Left lung (tissue), 14 donors: ENCODE measurements at places on chromosomes 13 and 19. TPM values are rescaled to one million over a fixed set of nuclear protein-coding genes. Genes with fewer than 3 reads are reported as not detected.
A peak's percentile ranks its signal among the peaks of the same experiment; 100 is the strongest.

DNA sequence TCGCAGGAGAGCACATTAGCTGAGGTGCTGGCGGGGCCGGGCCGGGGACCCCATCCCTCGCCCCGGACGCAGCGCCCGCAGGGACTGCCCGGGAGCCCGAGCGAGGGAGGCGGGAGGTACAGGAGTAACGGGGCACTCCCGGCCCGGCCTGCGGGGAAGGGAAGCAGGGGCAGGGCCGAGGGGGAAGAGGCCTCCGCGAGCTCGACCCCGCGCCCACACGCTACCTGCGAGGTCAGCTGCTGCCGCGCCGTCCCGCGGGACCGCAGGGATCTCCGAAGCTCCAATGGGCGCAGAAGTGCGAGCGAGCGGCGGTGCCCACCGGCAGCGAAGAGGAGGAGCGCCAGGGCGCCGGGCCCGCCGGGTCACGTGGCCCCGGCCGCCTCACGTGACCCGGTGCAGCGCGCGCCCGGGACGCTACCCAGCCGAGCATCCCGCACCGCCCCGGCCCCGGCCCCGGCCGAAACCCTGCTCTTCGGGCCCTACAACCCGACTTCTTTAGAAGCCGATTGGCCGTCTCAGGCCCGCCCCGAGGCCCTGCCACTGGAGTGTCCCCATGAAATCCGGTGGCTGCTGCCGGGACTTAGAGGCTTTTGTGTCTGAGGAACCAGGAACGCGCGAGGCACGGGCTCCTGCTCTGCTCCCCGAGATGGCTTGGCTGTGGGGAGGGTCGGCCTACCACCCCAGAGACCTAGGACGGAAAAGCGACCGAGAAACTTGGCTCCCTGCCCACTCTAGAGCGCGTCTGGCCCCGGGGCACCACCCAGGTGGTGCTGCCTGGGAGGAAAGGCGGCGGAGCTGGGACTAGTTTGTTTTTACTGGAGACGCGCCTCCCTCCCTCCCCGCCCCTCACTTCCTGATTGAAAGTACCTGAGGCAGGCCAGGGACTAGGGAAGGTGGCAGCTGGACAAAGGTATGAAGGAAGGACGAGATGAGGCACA is at the start of gene RCBTB1:
Gene RCBTB1, minus strand, starts transcription at position 339 of the 938 bp plus-strand sequence. CDS start 18,279 bp downstream, outside the sequence.
- peak; percentile 66 for DNase-seq

The FPR2 gene
- 0.14 TPM for polyA plus RNA-seq

The C5AR2 gene
- polyA plus RNA-seq: 0.48 TPM

GRCh38 chr13:38624822-38625221 is 62.1 kb upstream of the FREM2 start:
- no peak for DNase-seq

GRCh38 chr13:98803921-98804320 is 51.4 kb upstream of the SLC15A1 start:
- DNase-seq: no peak

- no peak for DNase-seq
Measured at GRCh38 chr13:110015253-110015652, 228.9 kb upstream of the IRS2 start.

DNA sequence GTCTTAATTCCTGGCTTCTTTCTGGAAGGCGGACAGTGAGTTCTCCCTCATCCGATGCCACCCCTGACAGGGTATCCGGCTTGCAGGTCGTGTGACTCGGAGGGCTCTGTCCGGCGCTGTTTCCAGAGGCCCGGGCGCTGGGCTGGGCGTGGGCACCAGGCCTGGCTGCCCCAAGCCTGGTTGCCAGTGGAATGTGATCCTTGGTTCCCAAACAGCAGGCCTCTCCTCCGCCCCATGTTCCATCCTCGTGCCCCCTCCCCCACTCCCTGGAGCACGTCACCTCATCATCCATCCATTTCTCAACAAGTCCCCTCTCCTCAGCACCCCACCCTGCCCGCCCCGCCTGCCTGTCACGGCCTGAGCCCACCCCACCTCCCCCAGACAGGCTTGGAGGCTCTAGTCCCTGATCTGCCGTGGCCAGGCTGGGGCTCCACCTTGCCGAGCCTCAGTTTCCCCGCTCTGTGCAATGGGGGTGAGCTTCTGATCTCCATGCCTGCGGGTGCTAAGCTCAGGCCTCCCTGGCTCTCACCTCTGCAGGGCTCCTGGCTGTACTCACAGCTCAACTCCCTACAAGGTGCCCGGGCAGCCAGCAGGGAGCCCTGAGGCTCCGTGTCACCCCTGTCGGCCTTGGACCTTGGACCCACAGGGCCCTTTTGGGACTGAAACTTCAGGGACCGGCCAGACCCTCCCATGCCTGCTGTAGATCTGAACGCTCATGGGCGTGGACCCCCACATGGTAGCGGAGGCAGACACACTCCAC is 2.3 kb downstream of the TBXA2R start:
- DNase-seq: no peak

DNA sequence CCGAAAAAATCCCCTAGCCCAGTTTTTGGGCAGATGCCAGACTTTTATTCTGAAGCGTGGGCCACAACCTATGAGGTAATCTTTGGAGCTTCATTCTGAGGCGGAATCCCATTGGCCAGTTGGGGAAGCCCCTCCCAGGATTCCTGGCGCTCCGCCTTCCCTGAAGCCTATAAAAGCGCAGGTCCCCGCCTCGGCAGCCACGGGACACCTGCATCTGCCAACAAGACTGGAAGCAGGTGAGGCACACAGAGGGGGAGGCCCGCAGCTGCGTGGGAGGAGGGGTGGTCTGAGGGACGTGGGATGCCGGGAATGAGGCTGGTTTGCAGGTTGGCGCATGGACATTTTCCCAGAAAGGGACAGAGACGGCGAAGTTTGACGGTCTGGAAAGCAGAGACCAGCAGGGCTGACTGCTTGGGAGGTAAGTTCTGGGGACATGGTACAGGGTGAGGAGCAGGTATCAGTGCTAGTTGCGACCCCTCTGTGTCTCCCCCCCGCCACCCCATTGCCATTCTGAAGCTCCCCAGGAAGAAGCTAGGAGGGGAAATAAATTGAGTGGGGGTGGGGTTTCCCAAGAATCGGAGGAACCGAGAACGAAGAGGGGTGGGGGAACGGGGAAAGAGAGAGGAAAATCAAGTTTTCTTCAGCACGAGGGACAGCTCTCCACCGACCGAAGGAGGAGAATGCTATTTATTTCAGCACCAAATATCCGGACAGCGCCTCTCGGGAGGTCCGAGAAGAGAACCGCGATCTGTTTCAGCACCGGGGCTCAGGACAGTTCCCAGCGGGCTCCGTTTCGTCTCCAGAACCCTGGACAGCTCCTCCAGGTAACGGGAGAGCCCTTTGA is 22.4 kb upstream of the FEM1A start:
- DNase-seq: no peak

DNA sequence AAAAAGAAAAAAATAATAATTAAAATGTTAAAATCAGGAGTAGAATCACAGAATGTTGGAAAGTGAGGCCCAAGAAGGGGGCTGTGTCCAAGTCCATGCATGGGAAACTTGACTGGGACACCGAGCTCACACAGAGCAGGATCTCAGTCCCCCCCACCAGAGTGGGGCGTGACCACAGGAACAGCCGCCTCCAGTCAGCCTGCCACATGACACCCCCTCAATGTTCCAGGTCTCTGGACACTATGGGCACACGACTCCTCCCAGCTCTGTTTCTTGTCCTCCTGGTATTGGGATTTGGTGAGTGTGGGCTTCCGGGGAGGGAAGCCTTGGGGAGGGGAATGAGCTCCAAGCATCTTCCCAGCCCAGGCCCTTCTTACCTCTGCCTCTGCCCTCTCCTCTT is 2.4 kb downstream of the APOC2 start:
- no peak for DNase-seq

GRCh38 chr13:20043207-20043925 is 84.8 kb downstream of the ZMYM2 start:
- DNase-seq: peak; percentile 4

The CPAMD8 gene
- 78.8 TPM for polyA plus RNA-seq

GRCh38 chr13:91042870-91043269 is 304.6 kb upstream of the MIR17HG start:
- no peak for DNase-seq

The UNC13A gene
- 0.47 TPM for polyA plus RNA-seq

GRCh38 chr13:108026680-108027410 is 188.5 kb downstream of the LIG4 start:
- DNase-seq: no peak
